ENCODE measurements at places on chromosomes 1 and 21.

- no peak for DNase-seq
Observed at GRCh38 chr1:168762473-168762872, 33.5 kb upstream of the DPT start.

- DNase-seq = no peak
Observed at GRCh38 chr1:234734869-234735268, 124.9 kb upstream of the IRF2BP2 start.

GRCh38 chr1:74728736-74729135 lies 4.1 kb downstream of the CRYZ start:
- DNase-seq = no peak

DNA sequence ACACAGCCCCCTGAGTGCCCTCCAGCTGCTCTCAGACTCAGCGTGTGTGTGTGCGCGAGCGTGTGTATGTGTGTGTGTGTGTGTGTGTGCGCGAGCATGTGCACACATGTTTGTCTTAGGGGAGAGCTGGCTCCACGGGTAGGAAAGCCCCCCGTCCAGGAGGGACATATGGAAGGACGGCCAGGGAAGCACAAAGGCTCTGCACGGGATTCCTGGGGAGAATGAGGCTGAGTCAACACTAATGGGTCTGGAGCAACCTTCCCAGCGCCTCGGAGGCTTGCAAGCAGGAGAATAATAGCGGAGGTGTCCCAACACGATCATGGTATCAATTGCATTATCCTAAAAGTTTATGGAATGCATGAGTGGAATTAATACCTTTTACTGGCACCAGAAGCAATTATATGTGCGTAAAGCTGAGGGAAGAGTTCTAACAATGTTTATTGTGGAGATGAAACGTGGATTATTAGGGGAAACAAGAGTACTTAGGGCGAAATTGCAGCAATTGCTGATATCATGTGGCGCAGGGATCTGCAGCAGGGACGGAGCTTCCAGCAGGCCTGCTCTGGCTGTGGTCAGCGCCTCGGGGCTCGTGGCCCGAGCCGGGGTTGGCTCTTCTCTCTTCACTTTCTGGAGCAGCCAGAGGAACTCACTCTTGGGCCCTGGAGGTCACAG lies 40.3 kb upstream of the CCDC27 start:
- DNase-seq = no peak

- DNase-seq = no peak
Observed at GRCh38 chr1:203038217-203038741, 12.0 kb downstream of the PPFIA4 start.

- DNase-seq = no peak
Observed at GRCh38 chr1:41800311-41800829, 118.4 kb downstream of the HIVEP3 start.

- no peak for DNase-seq
Observed at GRCh38 chr1:94538243-94538827, 3.2 kb downstream of the F3 start.

DNA sequence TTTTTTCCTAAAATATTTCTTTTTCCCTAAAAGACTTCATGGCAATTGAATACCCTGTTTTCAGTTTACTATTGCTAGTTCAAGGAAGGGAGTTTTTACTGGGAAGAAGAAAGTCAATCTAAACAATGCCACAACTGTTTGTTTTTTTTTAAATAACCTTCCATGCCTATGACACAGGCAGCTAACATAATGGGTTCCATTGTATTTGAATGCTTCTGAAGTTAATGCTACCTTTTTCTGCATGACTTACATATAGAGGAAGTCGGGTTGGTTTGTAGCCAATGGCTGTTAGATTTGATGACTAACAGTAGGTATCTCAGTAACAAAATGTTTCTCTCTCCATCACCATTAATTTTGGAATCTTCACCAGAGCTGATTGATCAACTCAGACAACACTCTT lies 134.0 kb downstream of the KIF26B start:
- DNase-seq = no peak

GRCh38 chr1:58812468-58812867 lies 28.6 kb upstream of the JUN start:
- DNase-seq = no peak

DNA sequence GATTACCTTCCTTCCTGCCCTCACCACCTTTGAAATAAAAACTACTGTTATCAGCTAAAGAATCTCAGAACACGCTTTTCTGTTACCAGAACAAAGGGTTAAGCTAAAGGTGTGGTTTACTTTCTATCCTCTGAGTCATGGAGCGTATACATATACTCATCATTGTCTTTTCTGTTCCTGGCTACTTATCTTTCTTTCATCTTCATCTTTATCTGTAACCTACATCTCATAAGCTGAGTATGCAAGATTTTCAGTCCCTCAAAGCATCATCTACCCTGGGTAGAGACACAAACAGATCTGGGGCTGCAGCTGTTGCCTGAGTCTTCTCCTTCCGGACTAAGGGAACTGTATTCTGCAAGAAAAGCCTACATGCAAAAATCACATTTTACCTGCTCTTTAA lies 75.6 kb downstream of the LMO4 start:
- DNase-seq = no peak

DNA sequence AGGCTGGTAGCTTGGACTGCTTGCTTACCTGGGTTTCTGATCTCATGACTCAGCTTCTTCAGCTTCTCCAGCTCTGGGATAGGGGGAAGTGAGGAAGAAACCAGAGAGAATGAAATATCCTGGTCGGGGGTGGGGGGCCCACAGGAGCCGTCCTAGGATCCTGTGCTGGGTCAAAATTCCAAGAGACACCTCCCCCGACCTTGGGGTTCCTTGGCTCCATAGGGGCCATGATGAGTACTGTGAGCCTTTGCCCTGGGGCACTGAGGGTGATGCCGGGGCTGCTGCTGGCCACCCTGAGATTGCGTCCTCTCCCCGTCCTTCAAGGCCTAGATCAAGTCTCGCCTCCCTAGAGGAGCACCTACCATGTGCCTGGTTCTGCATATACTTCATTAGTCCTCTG lies 40.0 kb downstream of the MYOM3 start:
- DNase-seq = no peak

GRCh38 chr1:203711251-203712007 lies 53.6 kb upstream of the LAX1 start:
- DNase-seq = no peak

DNA sequence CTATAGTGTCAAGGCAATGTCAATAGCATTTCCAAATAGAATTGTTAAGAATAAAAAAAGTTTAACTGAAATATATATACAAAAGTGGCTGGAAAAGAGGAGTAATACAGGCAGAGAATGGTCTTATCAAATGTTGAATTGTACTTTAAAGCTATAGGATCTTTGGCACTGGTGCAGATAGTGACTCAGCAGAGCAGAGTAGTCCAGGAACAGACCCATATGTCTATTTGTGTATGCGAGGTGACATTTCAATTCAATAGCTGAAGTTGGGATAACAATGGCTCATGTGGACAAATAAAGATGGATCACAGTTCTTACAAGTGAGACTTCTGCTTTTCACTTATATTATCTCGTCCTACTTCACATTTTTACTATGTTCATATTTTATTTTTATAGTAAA lies 543.0 kb upstream of the B3GALT2 start:
- DNase-seq = no peak

DNA sequence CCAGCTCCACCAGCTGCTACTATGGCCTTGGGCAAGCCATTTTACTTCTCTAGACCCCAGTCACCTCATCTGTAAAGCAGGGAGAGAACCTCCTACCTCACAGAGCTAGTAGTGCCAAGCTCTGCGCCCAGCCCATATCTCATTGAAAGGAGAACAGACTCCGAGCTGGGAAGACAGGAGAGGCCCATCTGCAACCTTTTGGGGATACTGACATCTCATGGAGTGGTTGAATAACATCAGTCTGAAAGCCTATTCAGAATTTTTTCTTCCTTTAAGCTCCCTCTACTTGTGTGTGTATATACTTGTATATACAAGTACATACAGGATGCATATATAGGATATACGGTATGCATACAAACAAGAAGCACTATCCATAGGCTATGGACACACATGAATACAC lies 279.5 kb upstream of the POU3F1 start:
- DNase-seq = no peak

DNA sequence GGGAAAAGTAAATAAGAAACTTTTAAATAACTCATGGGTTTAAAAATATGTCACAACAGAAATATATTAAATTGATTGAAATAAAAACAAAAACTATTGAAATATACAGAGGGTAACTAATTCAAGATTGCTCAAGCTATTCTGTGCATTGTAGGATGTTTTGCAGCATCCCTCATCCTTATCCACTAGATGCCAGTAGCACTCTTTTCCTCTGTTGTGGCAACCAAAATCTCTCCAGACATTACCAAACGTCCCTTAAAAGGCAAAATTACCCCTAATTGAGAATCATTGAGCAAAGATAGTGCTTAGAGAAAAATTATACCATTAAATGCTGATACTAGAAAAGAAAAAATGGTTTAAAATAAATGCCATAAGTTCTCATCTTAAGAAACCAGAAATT lies 682.6 kb downstream of the RWDD3 start:
- no peak for DNase-seq

- no peak for DNase-seq
Observed at GRCh38 chr1:1058088-1058905, 15.8 kb downstream of the RNF223 start.

GRCh38 chr1:180228648-180229482 lies 1.2 kb upstream of the LHX4 start:
- DNase-seq = no peak

DNA sequence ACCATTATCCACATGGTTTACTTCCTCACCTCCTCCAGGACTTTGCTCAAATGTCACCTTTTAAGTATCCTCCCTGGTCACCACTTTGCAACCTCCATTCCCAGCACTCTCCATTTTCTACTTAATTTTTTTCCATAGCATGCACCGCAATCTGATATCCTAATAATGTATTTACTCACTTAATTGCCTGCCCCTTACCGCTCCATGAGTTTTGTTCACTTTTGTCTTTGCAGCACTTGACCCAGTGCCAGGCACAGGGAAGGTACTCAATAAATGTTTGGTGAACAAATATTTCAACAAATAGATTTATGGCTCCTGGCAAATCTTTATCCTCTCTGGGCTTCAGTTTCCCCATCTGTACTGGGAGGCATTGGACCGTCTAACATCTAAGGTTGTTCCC lies 53.6 kb downstream of the UBE2T start:
- no peak for DNase-seq

DNA sequence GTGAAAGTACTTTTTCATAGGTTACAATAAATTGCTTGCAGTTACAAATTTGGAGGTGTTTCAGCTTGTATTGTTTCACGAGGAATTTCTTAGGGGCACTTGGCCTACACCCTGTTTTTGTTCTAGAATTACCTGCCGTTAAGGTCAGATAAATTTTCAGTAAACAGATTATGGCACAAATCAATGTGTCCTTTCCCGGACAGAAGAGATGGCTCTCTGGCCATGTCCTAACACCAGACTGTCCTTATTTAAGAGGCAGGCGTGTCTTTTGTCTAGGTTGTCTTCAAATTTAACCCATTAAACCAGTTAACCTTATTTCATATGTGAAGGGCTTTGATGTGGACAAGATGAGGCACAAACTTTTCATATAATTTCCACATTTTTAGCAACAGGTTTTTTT lies 243.4 kb downstream of the SDCCAG8 start:
- DNase-seq = no peak

DNA sequence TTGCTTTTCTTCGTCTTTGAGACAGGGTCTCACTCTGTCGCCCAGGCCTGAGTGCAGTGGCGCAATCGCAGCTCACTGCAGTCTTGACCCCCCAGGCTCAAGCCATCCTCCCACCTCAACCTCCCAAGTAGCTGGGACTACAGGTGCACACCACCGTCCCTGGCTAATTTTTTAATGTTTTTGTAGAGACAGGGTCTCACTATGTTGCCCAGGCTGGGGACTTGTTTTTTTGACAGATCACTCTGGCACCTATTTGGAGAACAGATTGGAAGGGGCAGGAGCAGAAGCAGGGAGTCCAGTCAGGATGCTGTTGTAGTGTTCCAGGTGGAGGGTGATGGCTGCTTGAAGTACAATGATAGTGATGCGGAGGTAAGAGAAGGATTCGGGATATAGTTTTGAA lies 12.7 kb upstream of the KDM4A start:
- DNase-seq = no peak

DNA sequence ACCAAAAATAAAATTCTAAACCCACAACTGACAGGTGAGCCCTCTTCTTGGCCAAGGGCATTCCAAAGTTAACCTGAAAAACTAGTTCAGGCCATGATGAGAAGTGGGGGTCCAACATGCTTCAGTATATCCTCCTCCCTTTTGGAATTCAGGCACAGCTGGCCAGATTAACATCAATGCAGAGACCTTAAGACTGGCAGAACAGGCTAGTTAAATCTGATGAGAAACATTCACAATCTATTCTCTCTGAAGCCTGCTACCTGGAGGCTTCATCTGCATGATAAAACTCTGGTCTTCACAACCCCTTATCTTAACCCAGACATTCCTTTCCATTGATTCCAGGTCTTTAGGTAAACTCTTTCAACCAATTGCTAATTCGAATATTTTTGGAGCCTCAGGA lies 26.7 kb upstream of the ZBTB8B start:
- no peak for DNase-seq

DNA sequence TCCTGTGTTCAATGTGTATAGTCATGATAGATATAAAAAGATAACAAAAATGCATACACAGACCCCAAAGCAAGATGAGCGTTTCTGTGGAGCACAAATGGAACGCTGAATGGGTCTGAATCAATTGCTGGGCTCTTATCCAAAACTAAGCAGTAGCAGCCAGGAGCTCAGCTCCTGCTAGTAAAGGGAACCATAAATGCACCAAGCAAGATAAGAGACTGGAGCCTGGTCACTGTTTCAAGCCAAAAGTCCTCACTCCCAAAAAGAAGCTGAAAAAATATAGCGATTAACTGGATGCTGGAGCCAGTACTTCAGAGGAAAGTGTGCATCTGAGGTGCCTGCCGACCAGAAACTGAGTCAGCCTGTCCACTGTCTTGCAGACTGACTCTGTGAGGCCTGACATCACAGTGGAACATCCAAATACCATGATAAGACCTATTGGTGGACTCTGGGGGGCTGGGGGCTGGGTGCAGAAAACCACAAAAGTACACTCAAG lies 68.9 kb downstream of the LRRC8C start:
- no peak for DNase-seq

DNA sequence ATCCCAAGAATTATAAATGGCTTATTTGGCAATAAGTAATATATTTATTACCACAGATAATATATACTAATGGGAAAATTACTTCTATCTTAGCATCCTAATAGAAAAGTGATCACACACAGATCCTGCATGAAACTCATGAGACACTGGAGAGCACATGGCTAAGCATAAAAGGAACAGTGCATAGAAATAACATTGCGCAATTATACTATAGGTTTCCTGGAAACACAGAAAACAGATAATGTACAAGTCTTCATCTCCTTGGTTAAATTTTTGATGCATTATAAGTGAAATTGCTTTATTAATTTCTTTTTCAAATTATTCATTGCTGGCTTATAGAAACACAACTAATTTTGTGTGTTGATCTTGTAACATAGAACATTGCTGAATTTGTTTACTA lies 210.4 kb downstream of the USH2A start:
- no peak for DNase-seq

- DNase-seq = no peak
Observed at GRCh38 chr21:35284199-35284598, 235.1 kb upstream of the RUNX1 start.

- no peak for DNase-seq
Observed at GRCh38 chr1:224615861-224616755, at the start of gene CNIH3. Gene CNIH3 (plus strand): TSS chr1:224616317. CDS start chr1:224617175, 858 bp downstream.

GRCh38 chr1:116667575-116668105 lies at the start of gene IGSF3:
Gene IGSF3 (minus strand): TSS chr1:116667733. CDS start chr1:116666326, 1,407 bp downstream.
- peak; percentile 68 for DNase-seq

GRCh38 chr1:175725684-175726083 lies 17.7 kb downstream of the TNR start:
- no peak for DNase-seq

All from CD14-positive monocyte (primary cell).